ENCODE measurements at places on chromosomes 11 and 22.

- DNase-seq, result no peak
Measured at GRCh38 chr22:45233827-45234226, 6.9 kb downstream of the KIAA0930 start.

GRCh38 chr22:48241658-48242057, 1479.2 kb downstream of the TBC1D22A start:
- DNase-seq, result no peak

DNA sequence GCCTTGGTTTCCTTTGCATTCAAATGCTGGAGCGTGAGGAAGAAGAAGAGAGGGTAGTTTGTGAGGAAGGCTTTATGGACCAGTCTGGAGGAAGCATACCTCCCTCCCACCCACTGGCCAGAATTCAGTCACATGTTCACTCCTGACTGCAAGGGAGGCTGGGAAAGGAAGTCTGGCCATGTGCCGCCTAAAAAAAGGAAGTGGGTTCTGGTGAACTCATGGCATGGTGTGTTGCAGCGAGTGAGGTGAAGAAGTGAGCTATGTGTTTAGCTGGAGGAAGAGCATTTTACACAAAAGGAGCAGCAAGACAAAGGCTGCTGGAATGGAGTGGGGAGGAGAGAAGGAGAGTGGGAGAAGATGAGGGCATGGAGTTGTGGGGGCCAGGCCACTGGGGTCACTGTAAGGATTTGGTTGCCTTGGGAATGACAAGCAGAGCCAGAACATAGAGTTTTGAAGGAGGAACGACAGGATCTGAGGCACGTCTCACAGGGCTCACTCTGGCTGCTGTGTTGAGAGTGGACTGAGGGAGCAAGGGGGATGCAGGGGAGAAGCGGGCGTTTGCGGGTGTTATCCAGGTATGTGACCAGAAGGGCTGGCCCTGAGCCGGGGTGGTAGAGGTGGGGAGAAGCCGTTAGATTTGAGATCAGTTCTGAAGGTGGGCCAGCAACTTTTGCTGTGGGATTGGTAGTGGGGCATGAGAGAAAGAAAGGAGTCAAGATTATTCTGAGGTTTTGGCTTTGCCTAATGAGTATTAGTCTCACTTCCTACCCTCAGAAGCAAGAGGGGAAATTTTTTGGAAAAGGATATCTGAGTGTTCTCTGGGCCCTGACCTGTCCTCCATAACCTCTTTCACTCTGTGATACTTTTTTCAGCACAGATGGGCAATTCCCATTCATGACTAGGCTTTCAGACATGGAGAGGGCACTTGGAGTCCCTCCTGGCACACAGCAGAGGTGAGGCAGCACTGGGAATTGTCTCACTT, 26.4 kb downstream of the BMAL1 start:
- no peak for DNase-seq

DNA sequence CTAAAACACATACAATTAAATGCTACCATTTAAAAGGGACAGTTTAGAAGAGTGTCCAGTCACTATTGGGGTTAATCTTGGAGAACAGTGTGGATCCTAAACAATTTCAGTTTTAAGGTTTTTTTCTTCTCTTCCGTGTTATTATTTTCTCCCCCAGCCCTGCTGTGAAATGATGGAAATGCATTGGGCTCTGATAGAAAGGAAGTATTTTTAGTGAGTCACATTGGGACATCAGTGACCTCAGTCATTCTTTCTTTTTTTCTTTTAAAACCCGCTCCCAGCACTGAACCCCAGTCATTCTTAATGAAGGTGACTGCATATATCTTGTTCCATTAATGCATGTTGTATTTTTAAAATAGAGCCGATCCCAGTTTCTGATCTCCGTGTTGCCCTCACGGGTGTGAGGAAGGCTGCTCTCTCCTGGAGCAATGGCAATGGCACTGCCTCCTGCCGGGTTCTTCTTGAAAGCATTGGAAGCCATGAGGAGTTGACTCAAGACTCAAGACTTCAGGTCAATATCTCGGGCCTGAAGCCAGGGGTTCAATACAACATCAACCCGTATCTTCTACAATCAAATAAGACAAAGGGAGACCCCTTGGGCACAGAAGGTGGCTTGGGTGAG, 93.2 kb upstream of the OR4B1 start:
- no peak for DNase-seq

- no peak for DNase-seq
Measured at GRCh38 chr11:21933095-21933494, 259.8 kb upstream of the ANO5 start.

- peak; percentile 38 for DNase-seq
Measured at GRCh38 chr11:61532134-61533038, 23.8 kb downstream of the LRRC10B start.

GRCh38 chr11:86176165-86176884, 68.2 kb upstream of the EED start:
- no peak for DNase-seq
